ENCODE measurements at places on chromosomes 7 and 10. TPM values are rescaled to one million over a fixed set of nuclear protein-coding genes. Genes with fewer than 3 reads are reported as not detected.

GRCh38 chr7:3691478-3692158 lies 390.6 kb downstream of the SDK1 start:
- no peak for DNase-seq

DNA sequence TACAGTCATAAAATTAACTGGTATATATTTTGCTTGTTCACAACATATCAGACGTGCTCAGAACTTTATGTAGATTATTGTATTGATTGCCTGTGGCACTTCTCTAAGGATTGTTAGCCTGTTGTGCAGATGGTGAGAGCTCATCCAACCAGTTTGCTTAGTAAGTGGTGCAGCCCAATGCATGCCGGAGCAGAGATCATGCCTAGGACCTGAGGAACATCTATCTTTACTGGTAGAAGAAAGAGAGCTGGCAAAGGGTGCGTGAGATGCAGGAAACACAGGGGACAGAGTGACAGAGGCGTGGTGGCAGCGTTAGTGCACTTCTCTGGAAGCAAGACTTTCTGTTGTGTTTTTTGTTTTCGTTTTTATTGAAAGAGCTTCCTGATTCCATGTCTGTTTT lies 35.9 kb downstream of the CCM2 start:
- DNase-seq: no peak

GRCh38 chr7:47601881-47602249 lies 20.0 kb upstream of the TNS3 start:
- DNase-seq: no peak

GRCh38 chr10:17749890-17750289 lies 2.1 kb upstream of the TMEM236 start:
- DNase-seq: no peak

DNA sequence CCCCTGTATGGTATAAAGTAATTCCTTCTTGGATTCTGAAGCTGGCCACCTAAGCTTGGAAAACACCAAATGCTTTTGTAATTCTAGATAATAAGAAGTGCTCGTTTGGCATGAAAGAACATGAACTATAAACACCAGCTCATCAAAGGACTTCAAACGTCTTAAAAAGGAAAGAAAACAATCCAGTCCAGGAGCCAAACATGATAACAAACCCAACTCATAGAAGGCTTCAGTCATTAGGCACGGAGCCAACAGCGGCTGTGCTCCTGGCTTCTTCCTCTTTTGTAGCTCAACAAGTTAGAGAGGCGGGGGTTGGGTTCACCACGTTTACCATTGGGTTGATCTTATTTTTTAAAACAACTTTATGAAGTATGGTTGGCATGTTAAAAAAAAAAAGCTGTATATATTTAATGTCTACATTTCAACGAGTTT lies 56.4 kb upstream of the ECHDC3 start:
- DNase-seq: no peak

DNA sequence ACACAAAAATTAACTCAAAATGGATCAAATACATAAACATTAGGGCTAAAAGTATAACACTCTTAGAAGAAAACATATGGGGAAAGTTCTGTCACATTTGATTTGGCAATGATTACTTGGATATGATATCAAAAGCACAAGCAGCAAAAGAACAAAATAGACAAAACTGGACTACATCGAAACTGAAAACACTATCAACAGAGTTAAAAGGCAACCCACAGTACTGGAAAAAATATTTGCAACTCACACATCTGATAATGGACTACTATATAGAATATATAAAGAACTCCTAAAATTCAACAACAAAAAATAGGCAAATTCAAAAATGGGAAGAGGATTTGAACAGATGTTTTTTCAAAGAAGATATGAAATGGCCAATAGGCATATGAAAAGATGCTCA lies 51.0 kb downstream of the COA1 start:
- no peak for DNase-seq

GRCh38 chr10:103544657-103545310 lies 51.3 kb downstream of the NEURL1 start:
- no peak for DNase-seq

Gene VSTM4
- 19.2 TPM for polyA plus RNA-seq

GRCh38 chr7:120990468-120991118 lies 2.1 kb downstream of the CPED1 start:
- DNase-seq: no peak

GRCh38 chr10:121313119-121313875 lies 284.9 kb downstream of the FGFR2 start:
- DNase-seq: no peak

Gene PSD
- 132 TPM for polyA plus RNA-seq

Gene MLXIPL
- 4.4 TPM for polyA plus RNA-seq

Gene AGBL3
- 7.7 TPM for polyA plus RNA-seq

DNA sequence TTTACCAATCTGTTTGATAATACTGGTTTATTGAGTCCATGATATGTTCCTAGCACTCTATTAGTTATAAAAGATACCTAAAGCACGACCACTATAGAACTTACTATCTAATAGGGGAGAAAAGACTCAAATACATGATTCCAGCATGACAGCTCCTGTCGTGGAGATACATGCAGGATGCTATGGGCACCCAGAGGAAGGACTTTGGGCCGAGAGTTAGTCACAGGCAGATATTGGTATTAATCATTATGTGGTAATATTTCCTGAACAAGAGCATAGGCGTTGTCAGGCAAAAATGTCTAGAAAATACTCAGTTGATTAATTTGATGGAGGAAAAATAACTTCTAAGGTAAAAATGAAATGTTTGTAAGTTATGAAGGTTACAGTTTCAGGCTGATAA lies 31.8 kb downstream of the CNNM2 start:
- DNase-seq: no peak

DNA sequence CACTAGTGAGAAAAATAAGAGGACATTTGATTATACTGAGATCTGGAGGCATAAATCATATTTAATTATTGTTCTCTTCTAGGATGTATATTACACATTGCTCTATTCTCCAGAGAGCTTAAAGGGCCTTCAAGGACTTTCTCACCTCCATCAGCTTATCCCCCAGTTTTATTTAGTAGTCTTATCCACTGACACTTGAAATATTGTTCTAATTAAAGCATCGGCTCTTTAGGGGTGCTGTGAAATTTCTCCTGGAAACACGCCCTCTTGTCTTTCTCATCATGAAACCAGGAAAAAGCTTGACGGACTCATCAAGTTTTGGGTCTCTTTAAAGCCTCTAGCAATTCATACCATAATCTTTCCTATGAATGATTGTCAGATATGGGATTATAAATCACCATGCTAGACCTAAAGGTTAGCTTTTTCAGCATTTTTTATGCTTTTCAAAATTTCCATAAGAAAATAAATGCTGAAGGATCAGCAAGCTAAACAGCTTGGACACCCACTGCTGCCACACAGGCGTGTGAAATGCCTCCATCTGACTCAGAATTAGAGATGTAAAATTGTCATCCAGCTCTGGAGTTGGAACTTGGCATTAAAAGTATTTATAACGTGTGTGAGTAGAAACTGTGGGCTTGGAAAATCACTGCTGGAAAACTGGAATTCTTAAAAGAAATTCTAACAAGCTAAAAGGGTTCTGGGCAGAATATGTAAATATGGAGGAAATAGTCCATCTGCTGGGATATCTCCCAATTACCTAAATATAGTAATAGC lies 216.3 kb downstream of the CHRM2 start:
- no peak for DNase-seq

DNA sequence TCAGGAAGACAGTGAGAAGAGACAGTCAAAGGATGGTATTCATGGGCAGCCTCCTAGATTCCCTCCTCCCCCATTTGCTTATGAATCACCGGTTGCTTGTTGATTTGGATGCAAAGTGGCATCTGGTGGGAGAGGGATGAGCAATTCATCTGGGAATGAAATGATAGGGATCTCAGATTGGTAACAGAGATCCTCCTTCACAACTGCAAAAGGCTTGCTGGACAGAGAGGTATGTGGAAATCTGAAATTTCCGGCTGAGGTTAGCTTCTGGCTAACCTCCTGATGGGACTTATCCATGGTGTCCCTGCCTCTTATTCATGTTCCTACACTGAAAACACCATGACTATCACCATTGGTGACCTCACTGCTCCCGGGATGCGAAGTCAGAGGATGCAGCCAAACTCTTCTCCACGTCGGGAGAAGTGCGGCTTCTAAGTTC lies 48.4 kb upstream of the PODXL start:
- DNase-seq: no peak

DNA sequence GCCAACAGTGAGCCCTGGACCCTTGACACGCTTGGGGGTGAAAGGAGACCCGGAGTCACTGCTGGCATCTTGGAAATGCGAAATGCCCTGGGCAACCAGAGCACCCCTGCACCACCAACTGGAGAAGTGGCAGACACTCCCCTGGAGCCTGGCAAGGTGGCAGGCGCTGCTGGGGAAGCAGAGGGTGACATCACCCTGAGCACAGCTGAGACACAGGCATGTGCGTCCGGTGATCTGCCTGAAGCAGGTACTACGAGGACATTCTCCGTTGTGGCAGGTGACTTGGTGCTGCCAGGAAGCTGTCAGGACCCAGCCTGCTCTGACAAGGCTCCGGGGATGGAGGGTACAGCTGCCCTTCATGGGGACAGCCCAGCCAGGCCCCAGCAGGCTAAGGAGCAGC lies 98.5 kb downstream of the TACC2 start:
- no peak for DNase-seq

Gene TMEM225B
- polyA plus RNA-seq: 0.59 TPM

DNA sequence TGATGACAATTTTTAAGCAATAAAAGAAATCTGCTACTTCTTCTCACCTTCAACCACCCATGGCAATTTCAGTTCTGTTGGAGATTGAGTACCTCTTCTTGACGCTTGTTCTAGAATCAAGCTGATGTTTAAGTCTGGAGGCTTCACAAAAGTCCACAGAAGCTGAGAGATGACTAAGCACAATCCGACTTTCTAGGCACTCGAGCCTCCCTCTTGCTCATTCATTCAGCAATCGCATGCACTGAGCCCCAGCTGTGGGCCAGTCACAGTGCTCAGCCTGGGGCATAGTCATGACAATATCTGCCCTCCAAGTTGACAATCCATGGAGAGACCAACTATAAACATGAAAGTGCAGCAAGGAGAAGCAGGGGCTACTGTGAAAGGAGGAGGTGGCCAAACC lies 103.2 kb downstream of the IPMK start:
- no peak for DNase-seq

Gene DNAAF5
- polyA plus RNA-seq: 22.4 TPM

Gene SRGN
- polyA plus RNA-seq: 27.5 TPM

GRCh38 chr7:77353407-77353721 lies 62.8 kb downstream of the GSAP start:
- DNase-seq: no peak

DNA sequence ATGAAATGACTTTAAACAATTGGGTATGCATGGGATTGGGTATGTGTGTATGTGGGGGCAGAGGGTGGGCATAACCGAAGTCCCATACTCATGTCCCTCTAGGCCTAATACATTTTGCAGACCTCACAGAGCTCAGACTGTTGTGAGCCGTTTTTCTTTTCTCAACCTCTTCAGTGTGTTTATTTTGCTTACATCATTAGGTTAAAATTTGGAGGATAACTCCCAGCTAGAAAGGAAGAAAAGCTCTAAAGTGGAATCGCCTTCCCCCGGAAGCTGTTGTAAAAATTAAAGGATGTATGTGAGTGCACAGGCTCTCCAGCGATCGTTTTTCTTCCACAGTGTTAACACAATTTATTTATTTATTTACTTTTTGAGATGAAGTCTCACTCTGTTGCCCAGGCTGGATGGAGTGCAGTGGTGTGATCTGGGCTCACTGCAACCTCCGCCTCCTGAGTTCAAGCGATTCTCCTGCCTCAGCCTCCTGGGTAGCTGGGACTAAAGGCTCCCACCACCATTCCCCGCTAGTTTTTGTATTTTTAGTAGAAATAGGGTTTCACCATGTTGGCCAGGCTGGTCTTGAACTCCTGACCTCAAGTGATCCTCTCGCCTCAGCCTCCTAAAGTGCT lies 1.5 kb upstream of the H2AZ2 start:
- no peak for DNase-seq

DNA sequence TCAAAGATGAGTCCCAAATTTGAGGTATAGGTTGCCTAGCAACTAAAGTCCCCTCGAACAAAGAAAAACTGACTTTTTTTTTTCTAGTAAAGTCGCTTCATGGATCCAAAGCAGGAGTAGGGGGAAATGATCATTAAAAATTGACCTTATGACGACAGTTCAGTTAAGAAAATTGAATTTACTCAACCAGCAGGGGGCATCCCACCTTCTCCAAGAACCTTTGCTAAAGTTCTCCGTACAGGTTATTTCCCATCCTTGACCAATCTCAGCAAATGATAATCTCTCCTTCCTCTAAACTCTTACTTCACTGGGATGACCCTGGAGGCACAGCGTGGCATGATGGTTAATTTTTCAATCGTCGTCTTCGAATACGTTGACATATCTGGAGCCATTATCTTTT lies 228.3 kb downstream of the CALN1 start:
- DNase-seq: no peak

- no peak for DNase-seq
Measured at GRCh38 chr10:97444212-97444611, 1.6 kb downstream of the EXOSC1 start.

DNA sequence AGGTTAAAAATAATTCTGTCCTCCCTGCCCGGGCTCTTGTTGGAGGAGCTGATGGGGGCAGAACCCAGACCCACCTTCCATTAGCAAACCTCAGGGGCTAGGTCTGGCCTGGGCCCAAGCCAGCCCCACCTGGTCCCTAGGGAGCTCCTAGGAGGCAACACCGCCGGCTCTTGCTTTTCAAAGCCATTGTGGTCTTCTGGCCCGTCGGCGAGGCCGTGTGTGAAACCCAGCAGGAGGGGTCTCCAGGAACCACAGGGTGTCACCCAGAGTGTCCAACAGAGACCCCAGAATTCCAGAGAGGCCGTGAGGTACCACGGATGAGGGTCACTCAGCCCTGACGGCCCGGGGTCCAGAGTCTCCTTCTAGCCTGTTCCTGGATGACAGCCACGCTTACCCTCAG lies 16.6 kb upstream of the PDGFA start:
- DNase-seq: no peak

GRCh38 chr7:85882335-85882734 lies 695.5 kb upstream of the SEMA3D start:
- no peak for DNase-seq

GRCh38 chr7:131131746-131132431 lies 195.8 kb upstream of the MKLN1 start:
- no peak for DNase-seq

- DNase-seq: no peak
Measured at GRCh38 chr7:25780904-25781303, 371.1 kb upstream of the NFE2L3 start.

Gene FGFBP3
- polyA plus RNA-seq: 92.5 TPM

DNA sequence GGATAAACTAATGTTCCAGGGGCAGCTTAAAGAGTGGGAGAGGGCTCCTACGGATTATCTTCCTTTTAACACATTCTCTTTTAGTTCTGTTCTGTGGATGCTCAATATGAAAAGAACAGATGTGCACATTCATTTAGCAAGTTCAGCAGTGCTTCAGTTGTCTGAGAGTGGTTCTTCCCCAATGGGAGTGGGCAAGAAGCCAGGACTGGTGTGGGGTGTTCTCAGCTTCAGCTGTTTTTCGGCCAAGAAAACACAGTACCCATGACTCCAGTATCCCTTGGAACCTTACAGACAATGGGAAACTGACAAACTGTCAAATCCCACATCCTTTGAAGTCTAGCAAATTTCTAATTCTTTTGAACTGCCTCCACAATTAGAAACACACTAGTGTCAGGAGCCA lies 71.5 kb upstream of the LRRC17 start:
- peak; percentile 65 for DNase-seq

- peak; percentile 23 for DNase-seq
Measured at GRCh38 chr7:129741743-129742213, 130.3 kb downstream of the NRF1 start.

Gene TCTN3
- 37.7 TPM for polyA plus RNA-seq

Gene MCU
- polyA plus RNA-seq: 39.2 TPM

Data from spinal cord (tissue), 10 donors.